Hematopoietic multipotent progenitor cell treated with erythropoietin and hydrocortisone succinate and interleukin-3 and kit ligand, for 8 days (in vitro differentiated cells): ENCODE measurements at places on chromosomes 13 and 19.

GRCh38 chr13:28043224-28043623, 54.7 kb upstream of the URAD start:
- no peak for DNase-seq

DNA sequence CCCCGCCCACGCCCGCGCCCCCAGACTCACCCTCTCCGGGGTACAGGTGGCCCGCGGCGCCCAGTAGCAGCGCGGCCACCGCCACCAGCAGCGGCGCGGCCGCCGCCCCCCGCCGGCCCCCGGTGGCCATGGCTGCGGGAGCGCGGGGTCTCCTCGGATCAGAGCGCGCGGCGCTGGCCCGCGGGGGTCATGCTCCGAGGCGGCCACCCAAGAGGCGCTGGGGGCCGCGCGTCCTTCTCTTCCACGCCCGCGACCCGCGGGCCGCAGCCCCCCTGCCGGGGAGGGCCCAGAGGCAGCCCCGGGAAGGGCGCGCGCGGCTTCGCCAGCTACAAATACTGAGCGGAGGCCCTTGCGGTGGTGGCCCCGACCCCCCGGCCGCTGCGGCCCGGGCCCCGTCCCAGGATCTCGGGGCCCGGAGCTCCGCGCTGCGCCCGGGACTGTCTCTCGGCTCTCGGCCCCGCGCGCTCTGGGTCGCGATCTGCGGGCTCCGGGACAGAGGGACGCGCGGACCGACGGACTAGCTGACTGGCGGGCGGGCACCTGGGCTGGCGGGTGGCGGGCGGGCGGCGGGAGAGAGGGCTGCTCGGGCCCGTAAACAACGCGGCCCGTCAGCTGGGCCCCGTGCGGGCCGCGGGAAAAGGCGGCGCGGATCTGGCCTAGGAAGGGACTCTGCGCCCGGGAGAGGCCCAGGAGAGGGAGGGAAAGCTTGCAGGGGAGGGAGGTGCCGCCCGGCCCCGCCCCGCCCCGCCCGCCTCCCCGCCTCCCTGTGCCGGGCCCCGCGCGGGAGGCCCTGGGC, at the start of gene INSR:
TSS of gene INSR (minus strand) at position 653 of the 796 bp plus-strand sequence. CDS start at position 130, 523 bp downstream.
- peak; percentile 90 for DNase-seq

GRCh38 chr19:32287086-32287485, 58.3 kb upstream of the ZNF507 start:
- DNase-seq = no peak

DNA sequence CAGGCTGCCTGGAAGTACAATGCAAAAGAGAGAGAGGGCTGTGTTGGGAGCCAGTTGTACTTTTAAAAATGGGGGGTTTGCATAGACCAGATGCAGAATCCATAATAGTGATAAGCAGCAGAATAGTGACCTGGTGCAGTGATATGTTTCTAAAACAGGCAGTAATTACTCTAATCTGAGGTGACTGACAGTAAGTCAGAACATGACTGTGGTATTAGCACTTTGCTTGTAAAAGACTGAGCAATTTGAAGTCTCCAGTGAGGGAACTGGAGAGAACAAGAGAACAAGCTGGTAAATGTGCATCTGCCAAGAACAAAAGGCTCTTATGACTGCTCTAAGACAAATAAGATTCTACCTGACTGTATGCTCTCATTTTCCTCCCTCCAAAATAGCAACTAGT, 383.4 kb downstream of the ITGBL1 start:
- no peak for DNase-seq

DNA sequence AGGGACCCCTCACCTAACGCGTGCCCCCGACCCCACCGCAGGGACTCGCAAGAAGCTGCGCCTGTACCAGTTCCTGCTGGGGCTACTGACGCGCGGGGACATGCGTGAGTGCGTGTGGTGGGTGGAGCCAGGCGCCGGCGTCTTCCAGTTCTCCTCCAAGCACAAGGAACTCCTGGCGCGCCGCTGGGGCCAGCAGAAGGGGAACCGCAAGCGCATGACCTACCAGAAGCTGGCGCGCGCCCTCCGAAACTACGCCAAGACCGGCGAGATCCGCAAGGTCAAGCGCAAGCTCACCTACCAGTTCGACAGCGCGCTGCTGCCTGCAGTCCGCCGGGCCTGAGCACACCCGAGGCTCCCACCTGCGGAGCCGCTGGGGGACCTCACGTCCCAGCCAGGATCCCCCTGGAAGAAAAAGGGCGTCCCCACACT, 4.7 kb upstream of the MYBPC2 start:
- peak; percentile 65 for DNase-seq

GRCh38 chr13:41326661-41327060, 15.6 kb downstream of the NAA16 start:
- DNase-seq = no peak

DNA sequence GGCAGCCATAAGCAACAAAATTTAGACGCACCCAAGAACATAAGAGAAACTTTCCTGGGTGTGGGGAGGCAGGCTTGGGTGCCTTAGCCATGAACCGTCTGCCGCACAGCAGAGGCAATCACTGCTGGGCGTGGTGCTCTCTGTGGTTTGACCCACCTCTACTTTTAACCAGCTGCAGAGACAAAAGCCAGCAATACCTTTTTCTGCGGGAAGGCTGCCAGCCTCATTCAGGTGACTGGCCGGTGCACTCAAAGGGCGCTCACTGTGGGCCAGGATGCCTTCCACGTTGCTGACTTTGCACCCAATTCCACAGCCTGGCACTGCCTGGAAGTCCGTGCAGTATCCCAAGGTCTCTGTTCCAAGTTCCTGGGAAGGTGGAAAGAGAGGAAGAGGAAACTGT, 69.1 kb downstream of the ATP7B start:
- no peak for DNase-seq

DNA sequence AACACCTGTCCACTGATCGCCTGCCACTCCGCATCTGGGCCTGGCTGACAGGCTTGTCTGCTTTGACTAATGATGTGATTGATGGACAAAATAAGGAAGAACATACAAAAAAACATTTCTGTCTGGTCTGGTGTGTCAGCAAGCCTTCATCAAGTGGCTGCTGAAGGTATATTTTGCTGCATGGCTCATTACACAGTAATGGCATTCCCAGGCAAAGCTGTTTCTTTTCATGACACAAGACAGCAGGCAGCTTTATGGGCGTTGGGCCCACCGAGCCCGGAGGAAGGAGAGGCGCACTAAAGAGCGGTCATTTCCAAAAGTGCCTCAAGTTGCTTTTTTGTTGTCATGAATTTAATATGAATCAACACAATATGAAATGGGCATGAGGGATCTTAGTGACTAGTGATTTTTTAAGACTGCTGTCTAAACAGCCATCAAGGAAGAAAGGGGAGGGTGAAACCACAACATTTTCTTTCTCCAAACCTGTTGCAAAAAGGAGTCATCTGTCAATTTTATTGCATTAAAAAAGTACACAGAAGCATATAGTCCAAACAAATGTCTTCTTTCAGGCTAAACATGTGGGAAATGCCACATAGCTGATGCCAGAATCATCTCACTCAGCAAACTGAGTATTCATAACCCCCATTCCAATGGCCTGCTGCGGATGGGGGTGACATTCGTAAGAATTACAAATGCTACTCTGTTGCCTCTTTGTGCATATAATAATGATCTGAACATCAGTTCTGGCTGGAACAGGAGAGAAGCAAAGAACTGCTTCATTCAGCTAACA, 476.6 kb downstream of the ZNF536 start:
- DNase-seq = no peak

DNA sequence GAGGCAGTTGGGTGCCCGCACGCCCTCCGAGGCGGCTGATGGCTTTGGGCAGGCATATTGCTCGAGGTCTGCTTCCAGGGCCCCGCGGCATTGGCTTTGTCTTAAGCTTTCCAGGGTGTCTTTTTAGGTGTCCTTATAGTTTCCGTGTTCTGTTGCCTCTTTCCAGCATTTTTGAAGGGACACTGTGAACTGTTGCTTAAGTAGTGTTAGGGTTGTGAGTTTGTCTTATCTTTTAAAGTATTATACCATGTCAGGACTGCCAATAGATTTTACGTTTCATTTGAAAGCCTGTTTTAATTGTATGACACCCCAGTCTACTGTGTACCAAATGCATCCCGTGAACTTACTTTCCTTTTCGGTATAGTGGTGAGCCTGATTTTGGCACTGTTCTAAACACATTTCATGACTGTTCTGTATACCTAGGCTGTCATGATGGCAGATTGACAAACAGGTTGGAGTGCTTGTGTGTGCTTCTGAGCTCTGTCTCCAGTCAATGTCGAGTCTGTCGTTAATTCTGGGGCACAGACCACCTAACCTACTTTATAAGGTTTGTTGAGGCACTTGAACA, 656 bp downstream of the PCCA start:
- peak; percentile 33 for DNase-seq

DNA sequence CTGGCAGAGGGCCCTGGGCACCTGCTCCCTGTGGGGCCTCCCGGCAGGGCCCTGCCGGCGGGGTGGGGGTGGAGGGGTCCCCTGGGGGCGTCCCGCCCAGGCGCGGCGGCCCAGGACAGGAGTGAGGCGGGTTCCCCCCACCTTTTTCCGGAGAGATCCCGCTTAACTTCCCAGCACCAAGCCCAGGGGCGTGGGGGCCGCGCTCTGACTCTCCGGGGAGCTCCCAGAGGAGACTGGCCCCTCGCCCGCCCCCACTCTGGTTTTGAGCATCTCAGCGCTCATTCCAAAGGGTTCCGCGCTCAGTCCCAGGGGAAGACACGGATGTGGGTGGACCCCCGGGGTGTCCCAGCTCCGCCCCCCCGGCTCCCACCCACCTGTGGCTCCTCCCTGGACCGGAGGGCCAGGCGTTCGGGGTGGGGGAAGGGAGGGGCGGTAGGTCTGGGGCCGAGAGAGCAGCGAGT, 476 bp downstream of the C2CD4C start:
- no peak for DNase-seq

GRCh38 chr13:51995677-51996551, 15.3 kb downstream of the ATP7B start:
- peak; percentile 92 for DNase-seq
